ENCODE measurements at places on chromosomes 2 and 18.

DNA sequence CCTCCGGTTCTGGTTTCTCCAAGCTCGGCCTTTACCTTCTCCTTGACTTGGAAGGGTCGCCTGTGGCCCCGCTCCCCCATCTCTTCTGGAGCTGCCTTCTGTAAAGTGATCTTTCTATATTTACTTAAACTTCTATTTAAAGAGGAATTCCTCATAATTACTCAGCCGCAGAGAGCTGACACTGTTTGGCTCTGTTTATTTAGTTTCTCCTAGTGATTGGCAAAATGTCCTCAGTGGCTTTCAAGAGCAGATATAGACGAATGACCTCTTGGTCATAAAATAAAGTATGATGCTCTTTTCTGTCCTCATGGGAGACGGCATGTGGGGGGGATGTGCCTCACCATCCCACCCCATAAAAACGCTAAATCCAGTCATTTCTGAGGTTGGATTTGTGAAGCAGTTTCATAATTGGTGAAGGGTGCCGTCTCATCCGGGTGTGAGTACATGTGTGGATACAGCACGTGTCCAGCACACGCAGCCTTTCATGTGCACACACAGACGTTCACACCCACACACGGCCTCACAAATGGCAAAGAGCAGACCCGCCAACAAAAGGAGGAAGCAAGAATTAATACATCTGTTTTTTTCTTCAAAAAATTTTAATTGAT lies 43.4 kb upstream of the SMAD7 start:
- DNase-seq: no peak

GRCh38 chr2:121258051-121258450 lies 27.0 kb downstream of the TFCP2L1 start:
- no peak for DNase-seq

GRCh38 chr2:172082105-172082943 lies 3.0 kb upstream of the DLX1 start:
- no peak for DNase-seq

- DNase-seq: no peak
Measured at GRCh38 chr2:39686456-39686855, 20.7 kb downstream of the TMEM178A start.

- DNase-seq: no peak
Measured at GRCh38 chr2:108701208-108701607, 18.1 kb upstream of the RANBP2 start.

- DNase-seq: no peak
Measured at GRCh38 chr2:167334146-167334742, 446.0 kb downstream of the XIRP2 start.

GRCh38 chr2:83113953-83114352 lies 1345.1 kb downstream of the SUCLG1 start:
- no peak for DNase-seq

DNA sequence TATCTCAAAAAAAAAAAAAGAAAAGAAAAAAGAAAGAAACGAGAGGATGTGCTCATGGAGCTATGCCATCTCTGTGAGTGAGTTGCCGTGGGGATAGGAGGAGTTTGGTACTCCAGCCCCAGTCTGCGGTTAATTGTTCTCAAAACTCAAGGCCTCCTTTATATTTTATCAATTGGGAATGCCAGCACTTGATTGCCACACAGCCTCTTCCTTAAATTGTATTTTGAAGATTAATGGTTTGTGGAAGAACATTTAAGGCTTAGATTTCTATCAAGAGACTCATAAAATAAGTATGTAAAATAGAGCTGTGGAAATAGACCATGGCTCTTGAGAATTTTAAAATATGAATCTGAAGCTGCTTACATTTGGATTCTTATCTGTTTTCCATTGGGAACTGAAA lies 29.8 kb downstream of the KCNE4 start:
- DNase-seq: no peak

- DNase-seq: no peak
Measured at GRCh38 chr2:215171796-215172195, 33.4 kb upstream of the ABCA12 start.

DNA sequence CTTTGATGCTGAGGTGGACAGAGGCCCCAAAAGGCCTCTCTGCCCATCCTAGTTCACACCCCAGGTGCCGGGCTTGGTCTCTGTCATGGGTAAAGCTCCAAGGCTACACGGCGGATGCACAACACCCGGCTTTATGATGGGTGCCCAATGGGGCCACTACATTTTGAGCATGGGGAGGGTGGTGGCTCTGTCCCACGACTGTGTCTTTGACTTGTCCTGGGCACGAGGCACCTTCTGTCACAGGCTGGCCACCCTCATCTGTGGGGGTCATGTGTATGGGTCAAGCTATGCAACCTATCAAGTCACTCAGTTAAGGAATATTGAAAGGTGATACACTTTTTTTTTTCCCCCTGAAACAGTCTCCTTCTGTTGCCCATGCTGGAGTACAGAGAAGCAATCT lies 63.7 kb downstream of the EDAR start:
- DNase-seq: no peak

DNA sequence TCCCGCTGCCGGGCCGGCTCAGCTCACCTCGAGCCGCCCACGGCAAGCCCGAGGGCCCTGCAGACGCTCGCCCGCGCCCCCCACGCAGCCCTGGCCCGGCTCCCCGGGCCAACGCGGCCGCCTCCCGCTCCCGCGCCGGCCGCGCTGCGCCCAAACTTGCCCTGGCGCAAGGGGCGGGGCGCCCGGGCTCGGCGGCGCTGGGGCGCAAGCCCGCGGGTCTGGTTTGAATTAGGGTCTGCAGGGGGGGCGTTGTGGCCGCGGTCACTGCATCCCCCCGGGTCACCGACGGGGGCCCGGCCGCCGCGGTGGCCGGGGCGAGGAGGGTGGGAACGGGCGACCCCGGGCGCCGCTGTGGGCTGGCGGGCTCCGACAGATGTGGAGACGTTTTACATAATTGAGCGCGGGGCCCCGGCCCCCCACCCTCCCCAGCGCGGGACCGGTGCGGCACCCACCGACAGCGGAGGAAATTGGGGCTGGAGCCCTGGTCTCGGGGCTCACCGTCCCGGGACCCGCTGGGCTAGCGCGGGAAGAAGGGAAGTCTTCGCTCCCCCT lies 690 bp downstream of the SDC1 start:
- DNase-seq: no peak

GRCh38 chr2:172052000-172052983 lies 33.0 kb upstream of the DLX1 start:
- DNase-seq: no peak

GRCh38 chr2:176001281-176001915 lies 669 bp downstream of the LNPK start:
- no peak for DNase-seq

DNA sequence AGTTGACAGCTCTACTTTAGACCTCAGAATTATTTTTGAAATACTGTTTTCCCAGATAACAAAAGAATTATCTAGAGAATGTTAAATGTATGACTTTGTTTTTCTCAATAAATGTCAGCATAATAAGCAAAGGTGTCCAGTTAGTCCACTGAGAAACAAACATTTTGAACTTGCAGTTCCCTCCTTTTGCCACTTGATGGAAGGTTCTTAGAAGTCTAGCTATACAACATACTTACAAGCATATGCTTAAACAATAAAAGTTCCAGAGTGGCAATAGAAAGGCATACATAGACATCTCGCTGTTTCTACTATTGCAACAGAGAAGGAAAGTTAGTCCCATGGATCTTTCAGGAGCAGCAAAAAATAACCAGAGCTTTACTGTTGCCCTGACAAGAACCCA lies 11.8 kb downstream of the NDUFA10 start:
- DNase-seq: no peak

DNA sequence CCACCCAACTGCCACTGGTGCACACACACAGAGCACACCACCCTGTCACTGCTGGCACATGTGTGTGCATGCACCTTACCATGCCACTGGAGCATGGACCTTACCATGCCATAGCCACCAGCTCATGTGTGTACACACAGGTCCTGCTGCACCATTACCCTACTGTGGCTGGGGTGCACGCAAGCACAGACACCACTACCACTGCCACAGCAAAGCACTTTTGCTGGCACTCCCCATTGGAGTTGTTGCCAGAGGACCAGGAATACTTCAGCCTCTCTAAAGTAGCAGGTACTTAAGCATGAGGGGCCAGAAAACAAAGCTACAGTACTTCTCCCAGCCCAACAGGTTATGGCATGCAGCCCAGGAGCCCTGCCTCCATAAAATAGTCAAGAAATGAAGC lies 404.8 kb downstream of the MBD2 start:
- DNase-seq: no peak

- DNase-seq: no peak
Measured at GRCh38 chr2:95354925-95355324, 47.6 kb upstream of the FAHD2A start.
